Activated CD4-positive, alpha-beta T cell treated with anti-CD3 and anti-CD28 coated beads, Interleukin-2, amount 10 ng/mL, durations not matched to agents 7 days and 5 days (primary cell): ENCODE measurements at places on chromosomes 3 and 15. TPM values are rescaled to one million over a fixed set of nuclear protein-coding genes. Genes with fewer than 3 reads are reported as not detected.

The CCDC39 gene
- not detected for total RNA-seq

DNA sequence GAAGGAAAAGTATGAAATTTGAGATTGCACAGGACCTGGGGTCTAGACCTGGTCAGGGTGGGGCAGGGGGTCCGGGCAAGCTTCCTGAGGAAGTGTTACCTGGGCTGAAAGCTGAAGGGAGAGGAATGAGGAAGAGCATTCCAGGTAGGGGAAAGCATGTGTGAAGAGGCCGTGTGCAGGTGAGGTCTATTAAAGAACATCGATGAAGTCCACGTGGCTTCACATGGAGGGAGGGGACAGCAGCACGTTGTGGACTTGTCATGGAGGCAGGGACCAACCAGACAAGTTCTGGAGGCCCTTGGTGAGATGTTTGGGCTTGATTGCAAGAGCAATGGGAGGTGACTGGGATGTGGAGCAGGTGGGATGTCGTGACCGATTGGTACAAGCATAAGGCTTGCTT lies 47.1 kb downstream of the IDH2 start:
- no peak for DNase-seq

DNA sequence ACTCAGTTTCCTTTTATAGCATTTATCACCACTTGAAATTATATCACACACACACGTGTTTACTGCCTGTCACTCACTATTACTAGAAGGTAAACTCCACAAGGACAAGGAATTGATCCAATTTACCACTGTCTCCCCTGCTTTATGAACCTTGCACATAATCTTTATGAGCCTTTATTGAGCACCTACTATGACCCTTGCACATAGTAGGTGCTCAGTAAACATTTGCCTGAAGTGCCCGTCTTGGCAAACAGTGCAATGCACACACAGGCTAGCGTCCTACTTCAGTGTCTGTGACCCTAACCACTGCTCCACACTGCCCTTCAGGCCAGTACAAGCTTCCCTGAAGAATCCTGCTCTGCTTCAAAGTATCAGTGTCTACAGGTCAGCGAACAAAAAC lies 237.7 kb upstream of the TMC3 start:
- DNase-seq: no peak

GRCh38 chr3:177944228-177944661 lies 592.0 kb upstream of the KCNMB2 start:
- DNase-seq: no peak

The SNX22 gene
- 0.50 TPM for total RNA-seq

DNA sequence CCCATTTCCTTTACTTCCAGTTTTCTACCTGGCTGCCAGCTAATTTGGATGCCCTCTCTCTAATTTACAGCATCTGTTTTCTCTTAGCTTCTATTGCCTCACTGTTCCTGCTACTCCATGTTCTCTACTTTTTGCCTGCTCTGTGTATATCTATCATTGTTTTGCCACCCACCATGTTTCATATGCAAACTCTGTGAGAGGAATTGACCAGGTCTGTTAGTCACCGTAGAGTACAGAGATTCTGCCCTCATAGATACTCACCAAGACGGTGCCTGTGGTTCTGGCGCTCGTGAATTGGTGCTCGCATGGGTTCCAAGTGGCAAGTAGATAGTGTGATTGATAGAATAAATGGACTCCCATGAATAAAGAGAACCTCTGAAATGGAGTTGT lies 288.8 kb downstream of the CNTN6 start:
- no peak for DNase-seq

DNA sequence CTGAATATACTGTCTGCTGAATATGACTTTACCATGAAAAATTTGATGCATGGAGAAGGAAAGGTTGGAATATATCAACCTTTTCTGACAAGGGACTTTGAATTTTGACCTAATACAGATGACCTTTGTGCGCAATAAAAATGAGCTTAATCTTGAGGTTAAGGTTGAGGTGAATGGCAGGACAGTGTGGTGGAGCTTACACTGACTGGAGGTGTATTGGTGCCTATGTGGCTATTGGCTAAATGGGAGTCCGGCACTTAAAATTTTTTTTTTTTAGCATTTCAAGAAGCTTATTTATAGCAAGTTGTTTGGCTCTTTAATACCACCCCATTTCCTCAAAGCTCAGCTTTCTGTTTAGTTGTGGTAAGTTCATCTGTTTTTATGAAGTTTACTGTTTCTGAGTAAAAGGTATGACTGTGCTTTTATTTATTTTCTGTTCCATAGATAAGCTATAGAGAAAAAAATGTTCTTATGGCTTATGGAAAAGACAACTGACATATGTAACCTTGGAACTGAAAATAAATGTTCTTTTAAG lies 15.2 kb downstream of the CDIN1 start:
- DNase-seq: no peak

- no peak for DNase-seq
These were observed 14.0 kb upstream of the GK5 start for GRCh38 chr3:142239421-142239820.

- no peak for DNase-seq
These were observed 171.9 kb upstream of the CADPS start for GRCh38 chr3:63047068-63047467.

The ACTC1 gene
- not detected for total RNA-seq

DNA sequence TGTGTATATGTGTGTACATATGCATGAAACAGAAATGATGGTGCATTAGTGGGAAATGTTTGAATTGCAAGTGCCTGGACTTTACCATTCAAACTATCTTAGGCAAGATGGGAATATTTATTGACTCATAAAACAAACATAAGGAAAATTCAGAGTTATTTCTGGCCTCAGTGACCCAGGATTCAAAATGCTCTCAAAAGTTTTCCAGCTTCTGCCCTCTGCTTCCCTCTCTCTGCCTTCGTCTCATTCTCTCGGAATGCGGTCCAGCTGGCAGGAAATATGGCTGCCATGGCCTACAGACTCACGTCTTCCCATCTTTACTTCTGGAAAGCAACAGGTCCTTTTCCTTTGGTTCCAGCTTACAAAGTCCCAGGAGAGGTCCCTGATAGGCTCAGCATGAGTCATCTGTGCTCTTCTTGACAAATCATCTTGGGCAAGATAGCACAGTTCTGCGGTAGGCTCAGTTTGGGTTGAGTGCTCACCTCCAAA lies 8.7 kb upstream of the ZNF774 start:
- DNase-seq: no peak

DNA sequence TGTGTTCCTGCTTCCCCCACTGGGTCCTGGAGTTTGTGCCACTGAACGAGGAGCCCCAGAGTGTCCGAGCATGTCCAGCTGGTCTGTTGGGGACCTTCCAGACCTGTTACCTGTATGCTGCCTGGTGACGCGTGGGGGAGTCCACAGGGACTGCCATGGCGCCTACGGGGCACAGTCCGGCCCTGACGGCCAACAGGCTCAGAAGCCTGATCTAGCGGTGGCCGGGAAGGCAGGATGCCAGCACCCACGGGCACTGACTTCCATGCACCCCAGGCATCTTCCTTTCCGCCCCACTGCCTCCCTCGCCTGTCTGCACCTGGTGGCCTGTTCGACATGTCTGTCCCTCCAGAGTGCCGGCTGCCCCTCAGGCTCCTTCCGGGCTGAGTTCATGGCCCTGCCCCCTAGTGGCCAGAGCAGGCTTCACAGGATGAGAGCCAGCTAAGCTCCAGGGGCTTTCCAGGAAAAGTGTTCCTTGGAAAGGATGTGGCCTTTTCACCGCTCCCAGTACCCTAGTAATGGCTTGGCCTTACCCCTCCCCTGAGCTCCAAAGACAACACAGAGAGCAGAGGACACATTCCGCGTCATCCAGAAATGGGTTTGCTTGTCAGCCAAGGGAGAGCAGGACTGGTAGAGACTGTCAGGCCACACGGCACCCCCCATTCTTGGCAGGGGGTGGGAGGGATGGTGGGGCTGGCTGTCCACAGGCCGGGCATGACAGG lies 35.7 kb downstream of the NGRN start:
- DNase-seq: peak; percentile 64

- no peak for DNase-seq
These were observed 49.9 kb downstream of the SLC25A26 start for GRCh38 chr3:66270701-66271100.

- DNase-seq: no peak
These were observed 81.4 kb upstream of the LMOD3 start for GRCh38 chr3:69203631-69204314.

The RETNLB gene
- total RNA-seq: not detected

DNA sequence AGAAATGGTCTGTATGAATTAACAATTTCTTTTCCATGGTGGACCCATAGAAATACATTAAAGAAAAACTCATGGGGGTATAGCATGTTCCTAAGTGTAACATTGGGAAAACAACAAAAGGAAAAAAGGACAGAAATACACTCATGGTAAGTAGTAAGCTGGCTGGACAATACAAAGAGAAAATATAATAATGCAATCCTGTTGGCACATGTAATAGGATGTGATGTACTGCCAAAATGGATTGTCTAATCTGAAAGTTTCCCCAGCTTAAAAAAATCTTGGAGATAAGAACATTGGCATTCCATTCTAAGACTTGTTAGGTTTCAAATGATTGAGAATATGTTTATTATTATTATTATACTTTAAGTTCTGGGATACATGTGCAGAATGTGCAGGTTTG lies 128.1 kb downstream of the MBNL1 start:
- no peak for DNase-seq

DNA sequence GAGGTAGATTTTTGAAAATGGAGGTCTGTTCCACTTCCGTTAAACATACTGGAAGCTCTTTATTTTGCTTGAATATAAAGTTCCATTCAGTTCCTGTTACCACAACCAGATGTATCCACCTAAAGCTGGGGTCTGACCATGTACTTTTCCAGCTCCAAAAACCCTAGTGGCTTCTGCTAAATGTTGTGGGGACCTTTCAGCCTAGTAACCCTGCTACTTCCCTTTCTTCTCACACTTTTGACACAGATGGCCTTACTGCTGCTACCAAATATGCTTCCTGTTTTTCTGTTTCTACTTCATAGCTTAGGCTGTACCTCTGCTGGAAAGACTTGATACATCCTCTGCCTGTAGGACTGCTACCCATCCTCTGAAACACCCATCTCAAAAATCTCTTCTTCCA lies 87.8 kb downstream of the COL6A6 start:
- no peak for DNase-seq

DNA sequence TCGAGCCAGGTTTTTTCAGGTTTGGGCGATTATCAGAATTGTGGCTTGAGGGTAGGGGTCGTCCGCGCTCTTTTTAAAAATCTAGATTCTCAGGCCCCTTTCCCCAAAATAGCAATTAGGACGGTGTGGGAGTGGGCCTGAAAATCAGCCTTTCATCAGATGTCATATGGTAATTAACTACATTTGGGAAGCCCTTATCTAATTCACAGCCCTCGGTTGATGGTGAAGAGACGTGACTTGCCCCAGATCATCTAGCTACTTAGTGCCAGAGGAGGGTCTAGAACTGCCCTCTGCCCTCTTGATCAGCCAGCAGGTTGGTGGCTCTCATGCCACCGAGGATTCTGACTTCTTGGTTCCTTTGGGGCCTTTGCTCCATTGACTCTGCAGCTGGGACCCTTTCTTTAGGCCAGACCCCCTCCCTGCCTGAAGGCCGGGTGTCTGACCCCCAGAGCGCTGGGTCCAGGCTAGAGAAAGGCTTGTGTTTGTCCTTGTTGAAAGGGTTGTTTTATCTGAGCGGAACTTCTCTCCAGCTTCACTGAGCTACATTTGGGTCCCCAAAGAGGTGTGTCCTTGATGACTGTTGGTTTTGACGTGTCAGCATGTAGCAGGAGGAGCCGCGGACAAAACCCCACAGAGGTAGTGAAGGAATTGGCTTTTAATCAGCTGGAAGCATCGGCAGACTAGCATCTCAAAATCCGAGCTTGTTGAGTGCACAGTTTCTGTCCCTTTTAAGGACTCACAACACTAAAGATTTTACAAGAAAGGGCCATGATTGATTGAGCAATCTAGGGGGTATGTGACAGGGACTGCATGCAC lies 857 bp downstream of the AEN start:
- DNase-seq: peak; percentile 76

- no peak for DNase-seq
These were observed 132.6 kb upstream of the MEF2A start for GRCh38 chr15:99433026-99433756.

The PLA2G4D gene
- total RNA-seq: not detected

- no peak for DNase-seq
These were observed 7.4 kb downstream of the ZXDC start for GRCh38 chr3:126468028-126468891.

DNA sequence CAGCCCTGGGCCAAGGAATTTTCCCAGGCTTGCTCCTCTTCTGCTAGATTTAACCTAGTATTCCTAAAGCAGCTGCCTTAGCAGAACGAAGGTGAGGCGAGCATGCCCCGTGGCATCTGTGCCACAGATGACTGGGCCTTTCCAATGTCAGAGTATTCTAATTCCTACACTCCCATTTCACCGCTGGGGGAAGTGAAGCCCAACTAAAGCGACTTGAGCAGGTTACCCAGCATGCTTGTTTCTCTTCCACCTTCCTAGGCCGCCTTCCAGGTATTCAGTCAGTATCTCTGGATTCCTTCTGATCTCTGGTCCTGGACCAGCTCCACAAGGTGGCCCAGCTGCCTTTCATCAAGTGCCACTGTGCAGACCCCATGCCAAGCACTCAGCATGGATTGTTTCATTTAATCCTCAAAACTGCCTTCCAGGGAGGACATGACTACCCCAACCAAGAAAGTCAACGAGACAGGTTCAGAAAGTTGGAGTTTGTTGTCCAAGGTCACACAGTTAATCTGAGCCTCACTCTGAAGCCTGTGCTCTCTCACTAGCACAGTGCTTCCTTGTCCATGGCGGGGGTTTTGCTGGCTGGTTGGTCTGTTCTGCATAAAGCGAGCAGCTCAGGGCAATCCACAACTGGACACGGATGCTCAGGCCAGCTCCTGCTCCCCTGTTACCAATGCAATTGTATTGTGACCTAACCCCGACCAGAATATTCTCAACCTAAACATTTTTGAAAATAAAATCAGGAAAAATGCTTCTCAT lies 15.1 kb downstream of the MYO5C start:
- no peak for DNase-seq

The GOLGA6B gene
- not detected for total RNA-seq

The GOLGA8J gene
- total RNA-seq: not detected

DNA sequence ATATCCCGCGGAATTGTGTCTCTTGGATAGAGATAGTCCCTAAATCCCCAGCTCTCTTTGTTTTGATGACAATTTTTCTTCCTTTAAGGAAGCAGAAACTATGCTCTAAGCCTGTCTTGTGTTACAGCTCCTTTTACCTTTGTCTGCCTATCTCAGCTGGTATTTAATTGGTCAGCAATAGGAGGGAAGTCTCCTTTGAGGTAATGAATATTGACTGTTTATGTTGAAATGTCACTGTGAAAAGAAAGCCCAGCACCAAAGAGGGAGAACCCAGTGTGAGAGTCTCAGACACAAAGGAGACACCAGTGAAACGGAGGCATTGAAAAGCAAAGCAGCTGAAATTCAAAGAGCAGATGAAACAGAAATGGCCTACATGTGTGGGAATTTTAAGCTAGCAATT lies 372.6 kb downstream of the NR2F2 start:
- DNase-seq: no peak

GRCh38 chr3:129432036-129432435 lies 3.6 kb upstream of the EFCAB12 start:
- DNase-seq: no peak

DNA sequence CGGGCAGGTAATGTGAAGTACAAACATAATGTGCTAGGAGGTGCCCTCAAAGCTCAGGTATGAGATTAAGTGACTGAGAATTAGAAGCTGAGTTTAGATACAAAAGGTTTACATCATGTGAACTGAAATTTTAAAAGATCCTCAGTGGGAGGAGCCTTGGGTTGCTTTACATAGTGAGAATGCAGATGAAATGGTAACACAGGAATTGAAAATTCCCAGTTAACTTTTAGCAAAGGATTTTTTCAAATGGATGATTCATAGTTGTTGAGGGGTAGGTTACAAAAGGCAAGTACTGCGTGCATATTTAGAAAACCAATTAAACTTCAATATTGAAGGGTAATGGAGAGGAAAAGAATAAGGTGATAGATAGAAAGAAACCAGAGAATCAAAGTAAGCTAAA lies 157.3 kb downstream of the PLCH1 start:
- DNase-seq: no peak
